NCI-H146 (cell line): ENCODE measurements at places on chromosomes 4 and X.

DNA sequence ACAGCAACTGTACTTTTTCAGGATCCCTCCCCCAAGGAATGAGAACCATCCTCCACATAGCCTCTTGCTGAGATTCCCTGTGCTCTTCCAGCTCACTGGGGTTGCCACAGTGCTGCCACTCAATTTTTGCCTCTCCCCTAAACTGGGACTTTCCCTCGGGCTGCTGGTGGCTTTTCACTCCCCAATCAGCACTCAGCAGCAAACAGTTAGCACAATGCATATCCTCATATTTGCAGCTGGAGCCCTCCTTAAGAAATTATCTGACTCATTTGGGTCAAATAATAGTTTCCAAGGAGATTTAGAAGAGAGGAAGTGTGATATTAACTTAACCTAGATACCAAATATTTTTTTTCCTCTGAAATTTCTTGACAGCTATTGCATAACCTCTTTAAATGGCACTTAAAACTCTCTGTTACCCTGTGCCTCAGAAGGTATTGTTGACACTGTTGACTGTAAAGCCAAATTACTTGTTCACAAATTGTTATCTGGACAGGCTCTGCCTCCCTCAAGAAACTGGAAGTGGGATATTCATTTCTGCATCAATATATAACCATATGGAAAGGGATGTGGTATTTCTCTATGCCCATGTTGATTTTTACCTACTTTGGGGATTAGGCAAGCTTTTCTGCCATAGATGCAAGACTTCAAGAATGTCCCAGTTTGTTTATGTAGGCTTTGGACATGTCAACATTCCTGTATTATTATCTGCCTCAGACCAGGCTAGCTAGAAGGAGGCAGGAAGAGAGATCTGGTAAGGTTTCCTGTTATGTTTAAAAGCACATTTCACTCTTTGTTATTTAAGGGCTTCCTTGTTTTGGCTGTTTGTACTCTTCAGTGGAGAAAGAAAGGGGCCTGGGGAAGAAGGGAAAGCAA, 58.0 kb downstream of the SEPTIN11 start:
- DNase-seq: no peak

DNA sequence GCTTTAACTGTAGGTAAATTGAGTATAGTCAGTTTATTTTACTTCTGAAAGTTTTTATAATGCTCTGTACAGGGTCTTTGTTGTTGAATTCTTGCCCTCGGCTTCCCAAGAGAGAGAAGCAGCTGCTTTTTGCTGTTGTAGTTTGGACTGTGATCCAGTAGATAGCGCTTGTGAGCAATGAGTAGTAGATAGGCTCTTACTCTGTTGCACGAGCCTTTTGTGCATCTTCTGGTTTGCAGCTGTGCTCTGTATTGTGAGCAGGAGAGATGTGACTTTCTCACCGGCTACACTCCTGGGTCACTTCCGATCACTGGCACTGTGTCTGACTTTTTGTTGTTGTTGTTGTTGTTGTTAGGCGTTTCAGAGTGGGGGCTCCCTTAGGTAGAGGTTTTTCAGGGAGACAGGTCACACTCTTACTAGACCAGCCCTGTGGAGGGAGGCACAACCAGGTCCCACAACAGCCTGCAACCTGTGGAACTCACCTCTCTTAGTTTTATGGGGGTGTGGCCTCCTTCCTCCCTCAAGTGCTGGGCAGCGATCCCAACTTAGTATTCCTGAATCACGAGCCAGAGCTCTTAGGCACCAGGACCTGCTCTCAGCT, 822.1 kb upstream of the GALNTL6 start:
- peak; percentile 5 for DNase-seq

DNA sequence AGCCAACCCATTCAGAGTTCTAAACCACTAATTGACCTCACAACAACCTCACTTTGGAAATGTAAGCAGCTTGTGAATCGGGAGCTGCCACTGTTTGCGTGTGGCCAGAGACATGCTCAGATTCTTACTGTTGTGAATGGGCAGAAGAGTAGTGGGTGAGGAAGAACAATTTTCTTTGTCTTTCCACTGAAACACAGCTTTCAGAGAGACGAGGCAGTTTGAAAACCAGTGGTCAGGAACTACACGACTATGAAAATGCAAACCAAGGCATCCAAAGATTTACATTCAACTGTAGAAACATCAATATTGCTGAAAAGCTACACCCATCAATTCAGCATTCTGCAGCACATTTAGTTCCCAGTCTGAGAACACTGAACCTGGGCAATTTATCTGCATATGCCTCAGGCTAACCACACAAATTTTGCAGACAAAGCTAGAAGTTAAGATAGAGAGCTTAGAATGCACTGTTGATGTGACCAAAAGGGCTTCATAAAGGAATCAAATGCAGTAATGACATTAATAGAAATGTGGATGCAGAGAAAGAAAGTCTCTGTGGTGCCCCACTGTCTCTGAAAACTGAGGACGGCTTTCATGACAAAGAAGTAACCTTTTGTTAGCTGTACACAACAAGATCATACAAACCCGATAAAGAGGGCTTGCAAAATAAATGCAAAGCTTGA, 134.3 kb downstream of the APBB2 start:
- DNase-seq: no peak

DNA sequence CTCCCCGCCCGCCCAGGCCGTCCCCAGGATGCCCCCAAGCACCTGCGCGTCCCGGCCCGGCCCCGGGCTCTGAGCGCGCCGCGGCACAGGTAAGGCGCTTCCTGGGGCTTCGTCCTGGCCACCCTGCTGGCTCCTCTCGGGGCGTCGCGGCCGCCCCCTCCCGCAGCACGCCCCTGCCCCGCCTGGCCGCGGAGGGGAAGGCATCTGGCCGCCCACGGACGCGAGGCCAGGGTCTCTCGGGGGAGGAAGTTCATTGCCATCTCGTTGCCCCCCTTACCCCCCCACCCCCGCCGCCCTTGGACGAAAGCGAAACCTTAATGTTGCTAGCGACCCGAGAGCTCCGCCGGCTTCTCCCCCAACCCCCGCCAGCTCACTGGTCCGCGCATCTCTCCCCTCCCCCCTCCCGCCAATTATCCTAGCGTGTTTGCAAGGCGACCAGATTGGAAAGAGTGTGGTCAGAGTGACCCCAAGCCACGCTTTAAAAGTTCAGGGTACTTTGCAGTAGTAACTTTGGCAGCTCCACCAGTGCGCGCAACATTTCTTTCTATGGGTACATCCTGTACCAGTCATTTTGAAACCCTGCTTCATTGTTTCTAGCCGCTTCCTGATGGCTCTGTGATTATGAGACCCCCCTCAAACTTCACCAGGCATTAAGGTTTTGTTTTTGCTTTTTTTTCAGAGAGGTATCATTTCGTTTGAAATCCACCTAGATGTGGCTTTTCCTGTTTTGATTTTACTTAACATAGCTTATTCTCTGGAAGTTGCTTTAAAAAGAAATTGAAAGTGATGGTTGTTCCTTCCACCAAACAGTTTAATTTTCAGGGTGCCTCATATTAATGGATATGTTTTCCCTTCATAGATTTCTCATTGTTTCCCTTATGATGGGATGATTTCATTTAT, 626 bp downstream of the TBC1D1 start:
- DNase-seq: peak; percentile 59

DNA sequence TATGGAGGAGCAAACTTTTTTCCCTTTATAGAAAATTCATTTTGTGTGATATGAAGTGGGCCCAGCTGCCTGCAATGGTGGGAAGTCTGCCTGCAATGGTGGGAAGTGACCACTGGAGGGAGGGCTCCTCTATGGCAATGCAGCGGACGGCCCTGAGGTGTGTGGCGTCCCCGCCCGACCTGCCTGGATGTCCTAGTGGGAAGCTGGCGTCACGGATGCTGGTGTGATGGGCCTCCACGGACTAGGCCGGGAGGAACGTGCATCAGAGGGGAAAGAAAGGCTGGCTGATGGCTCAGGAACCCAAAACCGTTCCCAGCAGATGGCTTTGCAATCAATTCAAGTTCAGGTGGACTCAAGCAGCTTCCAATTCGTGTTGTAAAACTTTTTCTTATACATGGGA, 177.9 kb downstream of the AFAP1 start:
- peak; percentile 20 for DNase-seq

DNA sequence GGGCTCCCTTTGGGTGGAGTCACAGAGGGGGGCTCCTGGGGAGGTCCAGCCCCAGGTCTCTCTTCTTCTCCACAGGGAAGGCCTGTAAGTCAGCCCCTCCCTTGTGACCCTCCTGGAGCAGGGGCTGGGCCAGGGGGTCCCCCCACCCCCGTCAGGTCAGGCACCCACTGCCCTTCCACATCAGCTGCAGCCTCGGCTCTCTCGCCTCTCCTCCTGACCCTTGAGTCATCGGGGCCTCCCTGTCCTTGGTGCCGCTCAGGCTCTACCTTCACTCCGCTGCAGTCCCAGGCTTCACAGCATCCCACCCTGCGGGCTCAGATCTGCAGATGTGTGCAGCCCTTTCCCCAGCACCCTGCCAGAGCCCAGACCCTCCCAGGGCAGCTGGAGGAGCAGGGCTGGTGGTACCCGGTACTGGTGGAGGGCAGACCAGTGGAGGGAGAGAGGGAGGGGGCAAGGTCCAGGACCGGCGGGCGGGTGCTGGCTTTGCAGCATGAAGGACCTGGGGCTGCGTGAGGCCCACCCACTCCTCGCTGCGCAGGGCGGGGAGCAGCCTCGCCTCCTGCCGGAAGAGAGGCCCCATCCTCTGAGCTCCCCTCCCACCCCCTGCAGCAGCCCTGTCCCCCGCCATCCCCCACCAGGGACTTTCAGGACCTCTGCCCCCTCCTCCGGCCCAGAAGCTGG, 117.1 kb downstream of the FAM53A start:
- no peak for DNase-seq

- DNase-seq: no peak
These were observed 481.0 kb downstream of the SPRY1 start for GRCh38 chr4:123877551-123877950.

GRCh38 chrX:41352329-41352838, 18.4 kb downstream of the DDX3X start:
- DNase-seq: no peak

DNA sequence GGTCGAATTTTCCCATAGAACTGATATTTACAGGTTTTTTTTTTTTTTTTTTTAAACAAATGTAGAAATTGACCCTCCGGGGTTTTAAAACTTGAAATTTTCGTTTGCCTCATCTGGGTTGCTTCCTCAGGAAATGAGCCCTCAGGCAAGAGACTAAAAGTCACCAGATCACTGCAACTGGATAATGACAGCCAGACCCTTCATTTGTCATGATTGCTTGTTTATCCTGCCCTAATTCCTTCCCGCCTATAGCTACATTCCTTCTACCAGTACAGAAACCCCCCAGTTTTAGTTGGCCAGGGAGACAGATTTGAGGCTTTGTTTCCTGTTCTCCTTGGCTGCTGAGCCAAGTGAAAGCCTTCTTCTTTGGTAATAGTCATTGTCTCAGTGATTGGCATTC, 44.0 kb upstream of the IGFBP7 start:
- DNase-seq: no peak

- no peak for DNase-seq
These were observed 73.9 kb downstream of the IRF2 start for GRCh38 chr4:184400375-184400870.

- no peak for DNase-seq
These were observed 116.7 kb downstream of the AMELX start for GRCh38 chrX:11409957-11410356.

GRCh38 chrX:101395789-101396188, 5.0 kb downstream of the RPL36A start:
- no peak for DNase-seq
